Muscle of leg (tissue), 16 donors: ENCODE measurements at places on chromosomes 7 and 10. TPM values are rescaled to one million over a fixed set of nuclear protein-coding genes. Genes with fewer than 3 reads are reported as not detected.

DNA sequence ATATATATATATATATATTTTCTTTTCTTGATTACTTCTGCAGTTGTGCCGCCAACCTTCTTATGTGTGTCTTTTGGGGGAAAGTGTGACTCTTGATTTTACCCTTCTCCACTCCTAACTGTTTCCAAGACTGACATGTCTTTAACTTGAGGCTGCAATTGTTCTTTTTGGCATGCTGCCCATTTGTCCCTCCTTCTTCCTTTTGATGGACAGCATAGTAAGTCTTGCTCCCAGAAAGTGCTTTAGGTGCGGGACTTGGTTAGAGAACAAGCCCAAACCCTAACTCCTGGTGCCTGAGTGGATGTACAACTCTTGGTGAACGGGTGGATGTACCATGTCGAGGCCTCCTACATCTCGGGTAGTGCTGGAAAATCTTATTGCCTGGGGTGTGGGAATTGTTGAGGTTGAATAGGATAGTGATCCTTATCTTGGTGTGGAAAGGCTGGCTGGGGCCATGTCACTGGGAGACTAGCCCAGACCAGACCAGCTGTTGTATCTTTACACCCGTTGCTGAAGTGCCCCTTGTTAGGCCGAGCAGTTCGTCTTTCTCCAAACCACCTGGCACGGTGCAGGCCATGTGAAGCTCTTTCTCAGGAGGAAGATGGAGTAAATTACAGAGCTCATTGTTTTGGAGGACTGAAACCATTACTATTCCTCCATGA, 16.3 kb downstream of the TCF7L2 start:
- H3K27me3 ChIP-seq, result no peaks in the 10 kb centered on the region
- peaks cover 26% of the 10 kb centered on the region for H3K36me3 ChIP-seq
- peak overlapping the region; percentile 36 for H3K27ac ChIP-seq
- no peak overlapping the region for H3K4me3 ChIP-seq

GRCh38 chr10:348456-348855, 213.2 kb downstream of the ZMYND11 start:
- H3K4me3 ChIP-seq, result no peak overlapping the region
- no peaks in the 10 kb centered on the region for H3K4me1 ChIP-seq
- H3K27ac ChIP-seq, result no peak overlapping the region
- peaks cover 46% of the 10 kb centered on the region for H3K36me3 ChIP-seq

DNA sequence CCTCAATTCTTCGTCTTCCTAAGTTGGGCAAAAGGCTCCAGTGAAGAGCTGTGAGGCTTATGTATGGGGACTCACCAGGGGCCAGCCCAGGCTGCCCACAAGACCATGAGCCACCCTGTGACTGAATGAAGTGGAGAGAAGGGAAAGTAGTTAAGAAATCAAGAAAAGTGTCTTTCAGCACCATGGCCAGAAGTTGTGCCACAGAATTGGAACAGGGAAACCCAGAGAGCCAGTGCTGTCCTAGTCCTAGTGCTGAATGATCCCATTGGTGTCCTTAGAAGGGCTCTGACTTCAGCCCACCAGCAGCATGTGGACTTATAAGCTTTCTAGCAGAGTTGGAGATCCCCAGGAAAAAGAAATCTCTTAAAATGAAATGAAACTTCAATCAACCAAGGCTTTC, 37.0 kb upstream of the CCSER2 start:
- H3K27me3 ChIP-seq, result no peaks in the 10 kb centered on the region
- no peak overlapping the region for H3K4me3 ChIP-seq
- peak; percentile 71 for DNase-seq
- H3K27ac ChIP-seq, result no peak overlapping the region

DNA sequence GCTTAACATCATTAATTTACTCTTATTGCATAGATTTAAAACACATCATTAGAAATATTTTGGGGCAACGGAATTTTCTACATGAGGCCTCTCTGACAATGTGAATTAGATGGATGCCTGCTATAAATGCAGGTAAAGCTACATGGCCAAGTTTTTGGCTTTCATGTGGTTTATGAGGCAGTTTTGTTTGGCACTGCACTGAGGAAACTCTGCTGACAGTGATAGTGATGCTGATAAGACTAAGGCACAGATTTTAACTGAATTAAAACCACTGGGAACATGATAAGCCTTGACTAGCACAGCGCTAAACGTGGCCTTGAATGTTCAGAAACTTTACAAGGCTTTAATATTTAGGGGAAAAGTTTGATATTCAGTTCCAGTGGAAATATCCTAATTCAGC, 114.3 kb upstream of the NOBOX start:
- no peak overlapping the region for H3K4me3 ChIP-seq
- no peak for DNase-seq
- H3K4me1 ChIP-seq, result no peaks in the 10 kb centered on the region
- H3K27me3 ChIP-seq, result no peaks in the 10 kb centered on the region
- H3K27ac ChIP-seq, result no peak overlapping the region

GRCh38 chr7:121275204-121275603, 53.6 kb upstream of the WNT16 start:
- no peak for DNase-seq
- H3K36me3 ChIP-seq, result no peaks in the 10 kb centered on the region
- no peaks in the 10 kb centered on the region for H3K27me3 ChIP-seq
- no peaks in the 10 kb centered on the region for H3K4me1 ChIP-seq
- H3K4me3 ChIP-seq, result no peak overlapping the region

GRCh38 chr7:114988026-114988425, 66.1 kb downstream of the MDFIC start:
- no peaks in the 10 kb centered on the region for H3K4me1 ChIP-seq
- no peaks in the 10 kb centered on the region for H3K27me3 ChIP-seq
- H3K27ac ChIP-seq, result no peak overlapping the region
- H3K36me3 ChIP-seq, result peaks cover 3% of the 10 kb centered on the region

DNA sequence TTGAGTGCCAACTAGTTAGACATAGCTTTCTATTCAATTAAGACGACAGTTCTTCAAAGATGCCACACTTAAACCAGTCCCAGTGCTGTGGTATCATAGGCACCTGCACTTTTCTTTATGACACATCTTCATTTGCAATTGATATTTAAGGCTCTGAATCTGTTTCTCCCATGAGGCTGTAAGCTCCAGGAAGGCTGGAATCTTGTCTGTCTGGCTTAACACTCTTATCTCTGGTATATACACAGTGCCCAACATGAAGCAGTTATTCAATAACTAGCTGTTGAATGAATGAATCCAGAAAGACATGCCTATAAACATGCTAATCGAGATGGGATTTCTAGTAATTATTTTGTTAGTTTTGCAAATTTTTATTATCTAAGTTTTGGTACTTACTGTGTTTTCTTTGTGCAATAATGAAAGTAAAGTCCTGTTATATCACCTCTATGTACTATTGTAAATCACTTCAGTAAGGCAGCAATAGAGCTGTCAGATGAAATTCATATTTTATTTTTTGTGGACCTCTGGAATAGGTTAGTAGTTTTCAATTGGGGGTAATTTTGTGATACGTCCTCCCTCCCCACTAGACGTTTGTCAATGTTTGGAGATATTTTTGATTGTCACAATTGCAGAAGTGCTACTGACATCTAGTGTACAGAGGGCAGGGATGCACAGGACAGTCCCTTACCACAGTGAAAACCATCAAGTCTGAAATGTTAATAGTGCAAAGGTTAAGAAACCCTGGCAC, 51.3 kb upstream of the STEAP4 start:
- no peaks in the 10 kb centered on the region for H3K27me3 ChIP-seq
- no peaks in the 10 kb centered on the region for H3K4me1 ChIP-seq
- DNase-seq, result peak; percentile 30
- H3K36me3 ChIP-seq, result no peaks in the 10 kb centered on the region
- no peak overlapping the region for H3K4me3 ChIP-seq

Gene SPDYE2B
- total RNA-seq, result not detected

DNA sequence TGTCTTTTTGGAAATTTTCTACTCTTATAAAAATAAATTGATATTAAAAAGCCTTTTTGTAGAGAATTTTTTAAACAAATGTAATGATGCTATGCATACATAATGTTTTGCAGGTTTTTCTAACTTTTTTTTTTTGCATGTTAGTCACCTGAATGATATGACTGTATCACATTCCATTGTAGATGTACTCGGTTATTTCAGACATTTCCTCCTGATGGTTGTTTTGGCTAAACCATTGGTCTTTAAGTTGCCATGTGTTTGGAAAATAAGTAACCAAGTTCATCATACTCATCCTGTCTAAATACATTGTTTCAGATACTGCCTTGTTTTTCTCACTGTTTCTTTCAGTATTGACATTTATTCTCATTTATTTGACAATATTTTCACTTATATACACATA, 25.8 kb downstream of the NHLRC2 start:
- no peak for DNase-seq
- no peak overlapping the region for H3K27ac ChIP-seq
- H3K4me3 ChIP-seq, result no peak overlapping the region
- H3K36me3 ChIP-seq, result no peaks in the 10 kb centered on the region

DNA sequence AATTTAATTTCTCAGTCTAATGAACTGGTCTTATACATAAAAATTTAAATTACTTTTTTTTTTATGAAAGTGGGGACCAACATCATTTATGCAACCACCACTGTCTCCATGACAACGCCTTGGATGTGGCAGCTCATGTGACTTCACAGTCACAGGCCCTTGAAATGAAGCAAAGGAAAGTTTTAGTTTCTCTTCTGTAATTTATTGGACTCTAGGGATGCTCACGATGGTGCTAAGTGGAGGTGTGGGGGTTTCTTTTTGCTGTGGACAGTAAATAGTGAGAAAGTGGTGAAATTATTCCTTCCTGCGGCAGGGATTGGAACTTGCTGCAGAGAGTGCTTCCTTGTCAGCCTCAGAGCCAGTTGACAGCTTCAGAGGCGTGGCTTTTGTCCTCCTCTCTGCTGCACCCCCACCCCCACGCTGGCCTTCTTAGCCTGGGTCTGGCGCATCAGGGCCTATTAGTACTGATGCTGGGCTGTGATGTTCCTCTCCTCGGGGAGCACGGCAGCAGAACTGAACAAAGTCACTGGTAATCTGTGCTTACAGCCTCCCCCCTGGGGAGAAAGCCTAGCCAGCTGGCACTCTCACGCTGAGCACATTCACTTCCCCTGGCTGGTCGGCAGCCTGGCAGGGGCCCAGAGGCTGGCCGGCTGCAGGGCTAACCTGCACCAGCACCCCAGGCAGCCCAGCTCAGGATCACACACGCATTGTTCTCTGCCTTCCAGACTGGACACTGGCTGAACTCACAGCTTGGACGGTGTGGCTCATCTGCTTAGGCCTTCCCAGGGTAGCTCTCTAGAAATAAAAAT, 517.5 kb upstream of the GALNT17 start:
- H3K27me3 ChIP-seq, result peaks cover 3% of the 10 kb centered on the region
- H3K4me1 ChIP-seq, result peaks cover 15% of the 10 kb centered on the region
- H3K4me3 ChIP-seq, result no peak overlapping the region

Gene ACHE
- total RNA-seq, result 21.5 TPM

GRCh38 chr10:6224781-6225180, 22.0 kb downstream of the PFKFB3 start:
- no peak overlapping the region for H3K27ac ChIP-seq
- peaks cover 80% of the 10 kb centered on the region for H3K36me3 ChIP-seq
- H3K4me3 ChIP-seq, result no peak overlapping the region
- no peak for DNase-seq
- no peaks in the 10 kb centered on the region for H3K27me3 ChIP-seq
- peaks cover 3% of the 10 kb centered on the region for H3K4me1 ChIP-seq

DNA sequence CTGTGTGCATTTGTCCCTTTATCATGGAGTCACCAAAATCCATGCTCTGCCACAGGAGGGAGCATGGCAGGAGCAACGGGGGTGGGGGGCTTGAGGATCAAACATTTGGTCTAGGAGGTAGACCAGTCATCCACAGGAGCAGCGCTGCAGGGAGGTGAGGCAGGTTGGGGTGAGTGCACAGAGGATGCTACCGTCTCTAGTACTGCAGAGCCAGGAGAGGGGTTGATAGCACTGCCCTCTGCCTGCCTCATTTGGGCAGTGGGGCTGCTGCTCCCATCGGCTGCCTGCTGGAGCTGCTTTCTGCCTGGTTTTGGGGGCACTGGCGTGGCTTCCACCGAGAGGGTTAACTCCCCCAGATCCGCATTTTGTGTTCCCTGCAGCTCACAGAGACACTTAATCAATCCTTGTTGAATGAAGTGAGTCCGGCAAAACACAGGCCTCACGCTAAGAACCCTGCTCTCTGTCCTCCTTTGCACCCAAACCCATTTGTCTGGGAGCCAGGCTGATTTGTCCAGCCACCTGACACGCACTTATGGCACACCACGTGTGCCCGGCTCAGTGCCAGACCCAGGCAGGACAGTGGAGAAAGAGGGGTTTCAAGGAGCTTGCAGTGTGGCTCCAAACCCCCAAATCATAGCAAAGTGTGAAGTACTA, 527.1 kb upstream of the FOXK1 start:
- no peaks in the 10 kb centered on the region for H3K36me3 ChIP-seq
- no peak overlapping the region for H3K27ac ChIP-seq
- no peak for DNase-seq
- H3K4me1 ChIP-seq, result peaks cover 21% of the 10 kb centered on the region
- H3K4me3 ChIP-seq, result no peak overlapping the region

Gene JCAD
- total RNA-seq, result 33.4 TPM

DNA sequence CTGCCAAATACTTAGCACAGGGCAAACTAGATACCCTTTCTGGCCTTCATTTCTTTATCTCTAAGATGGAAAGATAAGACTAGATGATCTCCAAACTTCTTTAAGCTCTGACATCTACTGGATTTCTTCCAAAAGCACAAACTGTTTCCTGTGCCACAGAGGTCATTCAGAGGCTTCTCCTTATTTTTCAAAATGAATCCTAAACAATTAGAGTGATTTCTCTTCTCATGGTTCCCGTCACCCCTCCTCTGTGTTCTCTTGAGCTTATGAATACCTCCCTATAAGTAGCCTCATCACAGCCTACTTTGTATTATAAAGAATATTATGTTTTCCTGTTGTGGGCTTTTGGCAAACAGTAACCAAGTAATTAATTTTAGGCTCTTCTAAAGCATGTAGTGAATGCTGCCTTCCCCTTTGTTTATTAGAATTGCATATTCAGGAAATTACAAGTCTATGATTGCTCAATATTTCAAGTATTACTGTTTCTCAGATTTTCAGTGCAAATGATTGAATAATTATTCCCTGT, 179.5 kb downstream of the REEP3 start:
- no peaks in the 10 kb centered on the region for H3K27me3 ChIP-seq
- H3K4me3 ChIP-seq, result no peak overlapping the region
- DNase-seq, result no peak
- H3K27ac ChIP-seq, result peak overlapping the region; percentile 24
- peaks cover 23% of the 10 kb centered on the region for H3K4me1 ChIP-seq

DNA sequence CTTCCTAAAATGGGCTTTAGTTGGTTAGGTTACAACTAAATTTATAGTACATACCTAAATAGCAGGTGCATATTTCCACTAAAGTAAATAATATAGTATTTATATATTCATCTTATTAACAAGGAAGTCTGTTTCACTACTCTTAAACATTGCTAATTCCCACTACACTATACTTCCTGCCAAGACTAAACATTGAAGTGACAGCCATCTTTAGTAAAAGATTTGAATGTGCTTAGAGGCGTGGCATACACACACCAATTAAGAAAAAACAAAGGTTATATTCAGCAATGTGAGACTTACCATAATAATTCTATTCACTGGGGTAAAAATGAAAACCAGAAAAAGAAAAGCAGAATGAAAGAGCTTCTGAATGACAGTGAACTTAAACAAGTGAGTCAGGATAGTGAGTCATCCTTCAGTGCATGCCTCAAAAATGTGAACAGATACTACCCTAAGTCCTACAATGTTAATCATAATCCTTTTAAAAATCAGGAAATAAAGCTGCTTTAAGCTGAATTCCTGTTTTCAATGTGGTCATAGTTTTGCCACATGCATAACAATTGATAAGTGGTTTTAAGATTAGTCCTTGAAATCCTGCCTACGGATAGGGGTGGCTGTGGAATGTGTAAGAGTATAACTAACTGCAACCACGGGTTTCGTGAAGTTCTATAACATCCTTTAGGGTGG, 59.4 kb downstream of the USP6NL start:
- no peaks in the 10 kb centered on the region for H3K36me3 ChIP-seq
- no peaks in the 10 kb centered on the region for H3K4me1 ChIP-seq
- DNase-seq, result no peak
- H3K4me3 ChIP-seq, result no peak overlapping the region
- no peaks in the 10 kb centered on the region for H3K27me3 ChIP-seq

Gene SFRP5
- total RNA-seq, result 0.75 TPM

Gene RBP4
- 2.0 TPM for total RNA-seq
